Erythroblast (primary cell): ENCODE measurements at places on chromosomes 3 and 15.

DNA sequence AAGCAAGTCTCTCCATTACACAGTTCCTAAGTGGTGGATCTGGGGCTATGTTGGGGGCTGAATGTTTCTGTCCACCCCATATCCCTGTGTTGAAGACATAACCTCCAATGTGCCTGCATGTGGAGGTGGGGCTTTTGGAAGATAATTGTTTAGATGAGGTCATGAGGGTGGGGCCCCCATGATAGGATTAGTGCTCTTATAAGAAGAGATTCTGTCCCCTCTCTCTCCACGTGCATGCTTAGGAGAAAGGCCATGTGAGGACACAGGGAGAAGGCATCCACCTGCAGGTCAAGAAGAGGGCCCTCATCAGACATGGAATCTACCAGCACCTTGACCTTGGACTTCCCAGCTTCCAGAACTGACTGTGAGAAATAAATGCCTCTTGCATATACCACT, 231.0 kb upstream of the CHRNA7 start:
- DNase-seq = no peak

GRCh38 chr15:79812541-79812940, 84.3 kb downstream of the MTHFS start:
- DNase-seq = no peak

DNA sequence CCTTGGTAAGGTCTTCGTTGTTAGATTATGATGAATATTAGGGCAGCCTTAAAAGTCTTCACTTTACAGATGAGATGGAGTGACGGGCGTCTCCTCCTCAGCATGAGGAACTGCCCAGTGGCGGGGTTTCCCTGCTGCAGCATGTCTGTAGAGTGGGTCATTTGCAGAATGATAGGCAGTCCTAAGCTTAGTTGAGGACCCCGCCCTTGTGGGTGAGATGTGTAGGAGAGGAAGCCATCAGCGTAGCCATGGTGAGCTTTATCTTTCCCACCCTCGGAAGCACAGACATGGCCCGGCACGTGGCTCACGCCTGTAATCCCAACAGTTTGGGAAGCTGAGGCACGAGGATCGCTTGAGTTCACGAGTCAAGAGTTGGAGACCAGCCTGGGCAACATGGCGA, 877 bp downstream of the NIT2 start:
- DNase-seq = peak; percentile 58

DNA sequence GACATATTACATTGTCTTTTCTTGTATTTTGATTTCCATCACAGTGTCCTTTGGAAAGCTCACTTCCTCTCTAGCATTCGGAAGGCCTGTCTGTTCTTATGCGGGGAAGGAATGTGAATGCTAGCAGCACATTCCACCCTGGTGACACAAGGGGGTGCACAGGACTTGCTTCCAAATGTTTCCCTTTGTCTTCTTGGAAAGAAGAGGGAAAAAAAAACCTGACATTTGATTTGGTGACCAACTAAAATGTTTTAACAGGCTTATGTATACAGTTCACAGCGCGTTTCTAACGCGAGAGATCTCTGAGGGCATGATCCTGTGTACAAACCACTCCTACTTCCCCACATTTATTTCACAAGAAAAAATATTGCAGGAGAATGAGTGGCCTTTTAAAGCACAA, 107.6 kb upstream of the FXR1 start:
- DNase-seq = no peak

GRCh38 chr3:140164922-140165590, 230.1 kb downstream of the CLSTN2 start:
- no peak for DNase-seq

DNA sequence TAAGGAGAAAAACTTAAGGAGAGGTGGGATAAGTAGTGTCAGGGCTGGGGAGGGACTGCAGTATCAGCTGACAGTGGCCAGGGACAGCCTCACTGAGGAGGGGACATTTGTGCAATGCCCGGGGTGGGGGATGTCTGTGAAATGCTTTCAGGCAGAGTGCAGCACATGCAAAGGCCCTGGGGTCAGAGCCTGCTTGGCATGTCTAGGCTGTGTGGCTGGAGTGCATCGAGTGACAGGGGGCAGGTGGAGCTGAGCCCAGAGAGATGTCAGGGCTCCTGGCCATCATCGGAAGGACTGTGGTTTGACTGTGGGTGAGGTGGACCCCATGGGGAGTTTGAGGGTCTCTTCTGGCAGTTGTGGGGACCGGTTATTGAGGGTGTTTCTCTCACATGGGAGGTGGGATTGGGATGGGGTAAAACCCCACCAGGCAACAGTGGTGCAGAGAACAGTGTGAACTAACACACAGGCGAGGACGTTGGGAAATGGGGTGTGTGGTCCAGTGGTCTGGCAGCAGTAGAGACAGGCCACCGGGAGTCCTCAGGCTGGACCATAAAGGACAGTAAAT, 61.2 kb downstream of the FBLN2 start:
- no peak for DNase-seq

GRCh38 chr3:159472611-159473010, 516.0 kb upstream of the IL12A start:
- no peak for DNase-seq

DNA sequence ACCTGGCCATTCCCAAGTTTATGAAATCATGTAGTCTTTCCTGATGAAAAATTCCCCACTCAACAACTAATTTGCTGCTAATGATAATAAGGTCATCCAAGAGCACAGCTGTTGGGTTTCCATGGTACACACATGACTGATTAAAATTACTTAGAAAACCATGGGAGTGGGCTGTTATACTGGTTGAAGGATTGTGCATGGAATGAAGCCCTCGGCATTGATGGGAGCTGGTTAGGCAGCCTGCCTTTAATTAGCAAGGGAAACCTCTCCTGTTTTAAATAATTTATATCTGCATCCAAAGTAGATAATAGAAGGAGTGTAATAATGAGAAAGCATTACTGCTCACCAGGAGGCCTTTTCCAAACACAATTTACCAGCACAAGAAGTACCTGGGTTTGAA, 235.1 kb upstream of the CFAP20DC start:
- no peak for DNase-seq

DNA sequence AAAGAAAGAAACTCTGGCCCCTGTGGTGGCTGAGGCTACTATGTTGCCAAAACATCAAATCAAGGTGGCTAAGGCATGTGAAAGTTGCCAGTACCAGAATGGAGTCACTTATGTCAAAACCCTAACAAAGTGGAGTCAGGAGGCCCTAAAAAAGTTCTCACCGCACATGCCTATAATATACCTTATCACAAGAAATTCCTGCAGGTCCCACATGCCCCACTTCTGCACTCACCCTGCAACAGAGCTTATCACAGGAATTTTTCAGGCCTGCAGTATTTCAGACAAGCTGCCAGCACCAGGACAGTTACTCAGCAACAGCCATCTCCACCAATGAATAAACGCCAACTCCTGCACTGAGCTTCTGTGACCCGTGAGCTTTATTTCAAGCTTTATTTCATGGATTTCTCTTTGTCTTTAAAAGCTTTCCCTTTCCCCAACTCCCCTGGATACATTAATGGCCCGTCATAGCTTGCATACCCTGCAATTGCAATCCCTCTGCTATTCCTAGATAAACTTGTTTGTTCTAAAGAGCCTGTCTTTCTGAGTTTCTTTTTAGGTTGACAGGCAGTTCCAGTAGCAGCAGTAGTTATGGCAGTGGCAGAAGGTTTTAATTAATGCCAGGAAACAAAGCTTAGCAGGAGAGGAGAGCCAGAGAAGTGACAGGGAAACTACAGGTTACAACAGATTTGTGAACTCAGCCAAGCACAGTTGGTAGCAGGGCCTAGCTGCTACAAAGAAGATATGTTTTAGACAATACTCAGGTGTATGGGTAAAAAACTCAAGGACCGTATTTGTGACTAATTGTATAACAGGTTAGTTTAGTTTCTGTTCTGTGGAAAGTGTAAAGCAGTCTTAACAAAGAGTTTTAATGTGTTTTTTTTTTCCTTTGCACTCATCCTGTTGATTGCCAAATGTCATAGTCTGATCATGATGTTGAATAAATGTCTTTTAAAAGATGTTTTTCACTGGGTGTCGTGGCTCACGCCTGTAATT, 15.9 kb upstream of the TMEM42 start:
- DNase-seq = no peak

DNA sequence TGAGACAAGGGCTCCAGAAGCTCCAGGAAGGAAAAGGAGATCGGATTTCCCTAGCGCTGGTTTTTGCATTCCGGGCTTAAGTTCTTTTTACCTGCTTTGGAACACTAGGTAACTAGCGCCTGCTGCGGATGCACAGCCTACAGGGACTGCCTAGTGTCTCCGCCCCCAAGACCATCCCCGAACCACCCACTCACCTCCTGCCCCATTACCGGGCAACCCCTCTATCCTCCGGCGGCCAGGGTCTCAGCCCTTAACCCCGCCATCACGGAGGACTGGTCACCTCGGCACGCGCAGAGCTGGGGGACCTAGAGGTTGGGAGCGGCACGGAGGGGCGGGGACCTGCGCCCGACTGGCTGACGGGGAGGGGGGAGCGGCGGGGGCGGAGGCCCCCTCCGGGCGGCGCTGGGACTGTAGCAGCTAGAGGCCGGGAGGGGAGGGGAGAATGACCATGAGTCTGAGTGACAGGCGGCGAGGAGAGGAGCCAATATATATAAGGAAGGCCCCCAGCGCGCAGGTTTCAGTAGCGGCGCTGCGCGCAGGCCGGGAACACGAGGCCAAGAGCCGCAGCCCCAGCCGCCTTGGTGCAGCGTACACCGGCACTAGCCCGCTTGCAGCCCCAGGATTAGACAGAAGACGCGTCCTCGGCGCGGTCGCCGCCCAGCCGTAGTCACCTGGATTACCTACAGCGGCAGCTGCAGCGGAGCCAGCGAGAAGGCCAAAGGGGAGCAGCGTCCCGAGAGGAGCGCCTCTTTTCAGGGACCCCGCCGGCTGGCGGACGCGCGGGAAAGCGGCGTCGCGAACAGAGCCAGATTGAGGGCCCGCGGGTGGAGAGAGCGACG, at the start of gene DLL4:
Gene DLL4, plus strand, starts transcription at position 520 of the 839 bp plus-strand sequence. CDS start 329 bp downstream, outside the sequence.
- DNase-seq = peak; percentile 54

DNA sequence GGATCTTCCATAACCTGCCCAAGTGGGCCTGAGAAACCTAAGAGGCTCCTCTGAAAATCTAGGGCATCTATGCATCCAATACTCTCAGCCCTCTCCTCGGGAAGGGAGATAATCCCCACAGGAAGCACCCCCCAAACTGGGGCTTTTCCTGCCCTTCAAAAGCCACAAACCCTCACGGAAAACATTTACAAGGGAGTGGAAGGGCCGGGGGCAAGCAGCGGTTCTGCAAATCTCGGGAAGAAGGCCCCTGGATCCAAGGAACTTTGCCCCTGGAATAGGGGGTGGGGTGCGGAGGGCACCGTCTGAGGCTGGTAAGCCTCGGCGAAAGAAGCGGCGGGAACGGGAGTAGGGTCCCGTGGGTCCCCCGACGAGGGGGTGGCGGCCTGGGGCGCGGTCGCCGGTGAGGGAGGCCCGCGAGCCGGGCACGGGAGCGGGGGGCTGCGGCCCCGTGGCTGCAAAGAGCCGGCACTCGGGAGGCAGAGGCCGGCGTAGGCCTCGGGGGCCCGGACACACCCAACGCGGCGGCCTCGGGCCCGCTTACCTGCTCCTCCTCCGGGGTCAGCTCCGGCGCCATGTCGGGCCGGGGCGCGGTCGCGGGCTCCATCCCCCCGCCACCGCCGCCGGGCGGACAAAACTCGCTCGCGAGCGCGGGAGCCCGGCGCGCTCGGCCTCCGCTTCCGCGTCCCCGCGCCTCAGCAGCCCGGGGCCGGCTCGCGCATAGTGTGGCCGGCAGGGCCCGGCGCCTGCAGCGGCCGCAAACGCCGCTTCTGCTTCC, 755 bp downstream of the PTPN9 start:
- DNase-seq = peak; percentile 68

- no peak for DNase-seq
Measured at GRCh38 chr3:150521463-150521862, 24.8 kb downstream of the SERP1 start.

DNA sequence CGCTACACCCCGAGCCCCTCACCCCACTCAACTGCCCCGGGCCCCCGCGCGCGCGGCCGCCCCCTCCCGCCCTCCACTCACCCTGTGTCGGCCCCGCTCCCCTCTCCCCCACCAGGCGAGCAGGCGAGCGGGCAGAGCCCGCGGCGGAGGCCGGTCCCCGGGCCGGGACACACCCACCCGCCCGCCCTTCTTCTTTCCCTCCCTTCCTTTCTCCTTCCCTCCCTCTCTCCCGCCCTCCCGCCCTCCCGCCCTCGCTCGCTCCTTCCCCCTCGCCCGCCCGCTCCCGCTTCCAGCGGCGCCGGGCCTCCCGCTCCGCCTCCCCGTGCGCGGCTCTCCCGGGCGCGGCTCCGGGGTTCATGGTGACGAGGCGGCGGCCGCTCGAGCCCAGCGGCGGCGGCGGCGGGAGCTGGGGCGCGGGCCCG, at the start of gene CTDSPL:
Gene CTDSPL, plus strand, starts transcription at position 261 of the 422 bp plus-strand sequence. CDS start 320 bp downstream, outside the sequence.
- DNase-seq = peak; percentile 56

- peak; percentile 60 for DNase-seq
Measured at GRCh38 chr15:39919748-39920509, at the start of gene GPR176. Gene GPR176, minus strand, starts transcription at chr15:39920266. Its CDS starts 240 bp downstream, at chr15:39920026.

GRCh38 chr15:82930461-82930860, 22.1 kb downstream of the HOMER2 start:
- DNase-seq = no peak

DNA sequence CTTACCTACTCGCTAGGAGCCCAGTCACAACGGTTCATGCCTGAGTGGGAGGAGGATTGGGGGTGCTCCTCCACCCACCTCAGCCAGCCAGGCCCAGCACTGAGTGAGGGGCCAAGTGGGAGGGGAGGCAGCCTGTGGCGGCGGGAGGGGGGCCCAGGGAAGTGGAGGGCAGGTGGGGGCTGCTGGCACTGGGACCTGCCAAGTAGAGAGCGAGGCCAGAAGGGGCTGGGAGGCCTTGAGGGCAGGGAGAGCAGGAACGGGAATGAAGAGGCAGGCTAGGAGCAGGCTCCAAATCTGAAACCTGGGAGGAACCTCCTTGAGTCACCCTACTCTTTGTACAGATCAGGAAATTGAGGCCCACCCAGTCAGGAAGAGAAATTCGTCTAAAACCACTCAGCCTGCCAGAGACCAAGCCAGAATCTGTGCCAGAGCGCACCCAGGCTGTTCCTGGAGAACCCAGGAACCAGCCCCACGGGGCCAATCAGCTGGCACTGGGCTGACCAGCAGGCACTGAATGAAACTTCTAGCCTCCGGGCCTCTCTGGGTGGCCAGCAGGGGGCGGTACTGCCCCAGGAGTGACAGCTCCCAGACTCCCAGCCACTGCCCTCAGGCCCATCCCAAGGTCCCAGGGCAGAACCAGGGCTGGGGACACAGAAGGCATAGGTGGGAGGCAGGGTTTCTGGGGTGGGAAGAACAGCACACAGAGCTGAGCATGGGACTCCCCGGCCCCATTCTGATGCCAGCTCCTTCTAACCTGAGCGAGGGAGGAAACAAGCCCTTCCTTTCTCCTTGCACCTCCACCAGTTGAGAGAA, 14.8 kb upstream of the CYP11A1 start:
- peak; percentile 90 for DNase-seq

GRCh38 chr3:4264040-4264439, 39.1 kb upstream of the SETMAR start:
- DNase-seq = peak; percentile 3

DNA sequence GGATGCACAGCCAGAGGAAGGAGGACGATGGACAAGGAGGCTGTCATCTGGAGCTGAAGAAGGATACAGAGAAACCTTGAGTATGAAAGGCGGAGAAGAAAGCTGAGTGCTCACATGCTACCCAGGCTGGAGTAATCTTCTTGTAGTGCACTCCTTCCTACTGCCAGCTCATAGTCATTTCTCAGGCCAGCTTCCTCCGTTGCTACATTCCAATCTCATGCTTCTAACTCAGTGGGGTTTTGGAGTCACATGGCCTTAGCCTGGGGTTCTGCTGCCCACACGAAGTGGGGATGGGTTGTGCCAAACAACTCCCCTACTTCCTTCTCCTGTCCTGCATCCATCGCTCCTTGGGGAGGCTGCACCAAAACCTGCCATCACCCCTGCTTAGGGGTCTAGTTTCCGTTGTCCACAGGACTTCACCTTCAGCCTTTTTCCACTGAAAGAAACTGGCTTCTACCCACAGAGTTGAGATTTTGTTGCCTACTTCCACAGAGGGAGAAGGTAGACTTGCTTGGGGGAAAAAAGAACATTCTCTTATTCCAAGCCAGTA, 239.9 kb downstream of the EPHB1 start:
- DNase-seq = no peak
